ENCODE measurements at places on chromosomes 5 and 9. TPM values are rescaled to one million over a fixed set of nuclear protein-coding genes. Genes with fewer than 3 reads are reported as not detected.

The HSD17B3 gene
- not detected for total RNA-seq

The PAEP gene
- not detected for total RNA-seq

The SLC31A2 gene
- total RNA-seq = 5.0 TPM

The FAM163B gene
- total RNA-seq = not detected

The CTSV gene
- total RNA-seq = 0.54 TPM

The LRRTM2 gene
- total RNA-seq = under 0.01 TPM

The GPX3 gene
- total RNA-seq = 3.8 TPM

The PDLIM4 gene
- 63.1 TPM for total RNA-seq

The CYSRT1 gene
- 0.45 TPM for total RNA-seq

Measured in endothelial cell of coronary artery (primary cell).